ENCODE measurements at places on chromosomes 3 and 15. TPM values are rescaled to one million over a fixed set of nuclear protein-coding genes. Genes with fewer than 3 reads are reported as not detected.

The EIF3J gene
- 29.2 TPM for total RNA-seq

The SIAH2 gene
- 48.5 TPM for total RNA-seq

The RARB gene
- 1.9 TPM for total RNA-seq

The ERICH6 gene
- total RNA-seq = not detected

The CCDC33 gene
- total RNA-seq = not detected

The PARP16 gene
- total RNA-seq = 4.6 TPM

The MESP1 gene
- total RNA-seq = not detected

The TLE3 gene
- 39.9 TPM for total RNA-seq
